ENCODE measurements at places on chromosomes 7 and 10. TPM values are rescaled to one million over a fixed set of nuclear protein-coding genes. Genes with fewer than 3 reads are reported as not detected.

GRCh38 chr10:133557381-133557780, 8.0 kb downstream of the SYCE1 start:
- no peak for DNase-seq

GRCh38 chr10:30940256-30940655, 91.4 kb downstream of the ZNF438 start:
- DNase-seq = no peak

DNA sequence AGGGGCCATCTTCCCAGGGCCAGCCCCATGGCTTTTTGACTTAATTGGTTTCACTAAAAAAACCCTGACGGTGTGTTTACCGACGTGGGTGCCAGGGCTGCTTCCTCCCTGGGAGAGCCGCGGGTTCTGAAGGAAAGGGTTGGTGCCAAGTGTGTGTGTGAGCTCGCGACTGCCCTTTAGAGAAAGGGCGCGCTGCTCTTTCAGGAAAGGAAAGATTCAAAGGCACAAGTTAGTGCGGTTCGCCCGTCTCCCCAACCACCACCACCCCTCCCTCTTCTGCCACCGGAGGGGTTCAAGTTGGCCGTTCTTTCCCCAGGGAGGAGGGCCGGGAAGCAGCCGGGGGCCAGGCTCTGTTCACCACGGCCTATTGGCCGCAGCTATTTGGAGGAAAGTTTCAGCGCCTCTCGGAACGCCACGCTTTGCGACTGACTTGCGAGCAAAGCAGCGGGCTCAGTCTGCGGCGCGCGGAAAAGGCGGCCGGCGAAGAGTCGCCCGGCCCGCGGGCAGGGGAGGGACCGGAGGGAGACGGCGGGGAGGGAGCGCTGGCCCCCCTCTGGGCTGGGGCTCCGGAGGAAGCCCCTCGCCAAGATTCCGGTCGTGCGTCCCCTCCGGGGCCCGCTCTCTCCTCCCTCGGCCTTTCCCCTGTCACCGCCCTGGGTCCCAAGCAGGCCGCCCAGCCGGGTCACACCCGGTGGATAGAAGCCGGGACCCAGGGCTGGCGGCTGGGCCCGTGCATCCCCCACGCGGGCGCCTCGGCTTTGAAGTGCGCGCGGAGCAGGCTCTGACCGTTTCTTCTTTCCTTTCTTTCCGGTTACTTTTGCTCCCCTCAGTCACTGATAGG, 165.9 kb upstream of the PPP1R3A start:
- DNase-seq = no peak

The FAM180A gene
- not detected for total RNA-seq

DNA sequence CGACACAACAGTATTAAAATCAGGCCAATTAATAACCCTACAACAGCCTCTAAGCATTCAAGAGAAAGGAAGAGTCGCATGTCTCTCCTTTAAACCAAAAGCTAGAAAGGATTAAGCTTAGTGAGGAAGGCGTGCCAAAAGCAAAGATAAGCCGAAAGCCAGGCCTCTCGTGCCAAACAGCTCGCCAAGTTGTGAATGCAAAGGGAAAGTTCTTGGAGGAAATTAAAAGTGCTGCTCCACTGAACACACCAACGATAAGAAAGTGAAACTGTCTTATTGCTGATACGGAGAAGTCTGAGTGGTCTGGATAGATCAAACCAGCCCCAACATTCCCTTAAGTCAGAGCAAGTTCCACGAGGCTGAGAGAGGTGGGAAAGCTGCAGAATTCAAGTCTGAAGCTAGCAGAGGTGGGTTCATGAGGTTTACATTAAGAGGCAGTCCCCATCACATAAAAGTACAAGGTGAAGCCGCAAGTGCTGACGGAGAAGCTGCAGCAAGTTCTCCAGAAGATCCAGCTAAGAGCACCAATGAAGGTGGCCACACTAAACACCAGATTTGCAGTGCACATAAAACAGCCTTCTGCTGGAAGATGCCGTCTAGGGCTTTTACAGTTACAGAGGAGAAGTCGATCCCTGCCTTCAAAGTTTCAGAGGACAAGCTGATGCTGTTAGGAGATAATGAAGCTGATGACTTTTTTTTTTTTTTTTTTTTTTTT, 194.8 kb downstream of the MAD1L1 start:
- DNase-seq = no peak

The MRLN gene
- not detected for total RNA-seq

The AGR3 gene
- total RNA-seq = not detected

- DNase-seq = no peak
Observed at GRCh38 chr10:119379466-119380071, 162.9 kb downstream of the RGS10 start.

DNA sequence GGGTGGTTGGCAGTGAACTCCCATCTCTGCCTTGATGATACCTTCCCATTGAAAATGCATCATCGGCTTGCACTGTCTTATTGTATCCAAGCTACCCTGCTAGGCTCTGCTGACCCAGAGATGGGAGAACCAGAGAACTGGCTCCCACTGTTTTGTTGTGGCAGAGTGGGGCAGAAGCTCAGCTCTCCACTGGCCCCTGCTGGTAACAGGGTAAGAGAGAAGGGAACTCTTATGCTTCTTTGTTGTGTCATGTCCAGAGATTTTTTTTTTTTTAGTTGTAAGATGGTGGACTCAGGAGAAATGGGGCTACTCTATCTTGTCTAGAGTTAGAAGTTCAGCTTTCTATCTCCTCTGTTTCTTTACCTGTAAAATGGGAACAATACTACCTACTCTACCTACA, 100.5 kb upstream of the SDK1 start:
- peak; percentile 39 for DNase-seq

DNA sequence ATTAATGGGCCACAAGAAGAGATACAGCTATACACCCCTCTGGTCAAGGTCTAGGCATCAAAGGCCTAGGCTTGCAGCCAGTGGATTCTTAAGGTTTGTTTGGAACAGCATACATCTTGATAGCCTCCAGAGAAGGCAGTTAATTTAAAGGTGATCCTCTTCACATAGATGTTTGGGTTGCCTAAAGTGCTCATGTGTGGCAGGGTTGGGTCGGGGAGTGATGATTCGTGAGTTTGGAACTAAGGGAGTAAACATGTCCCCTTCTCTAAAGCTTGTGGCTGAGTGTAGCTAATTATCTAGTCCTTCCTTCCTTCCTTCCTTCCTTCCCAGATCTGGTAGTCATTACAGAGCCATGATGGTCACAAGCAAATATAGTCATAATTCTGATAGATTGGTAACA, 12.4 kb downstream of the PCLO start:
- no peak for DNase-seq
